ENCODE measurements at places on chromosomes 3 and 15. TPM values are rescaled to one million over a fixed set of nuclear protein-coding genes. Genes with fewer than 3 reads are reported as not detected.
A peak's percentile ranks its signal among the peaks of the same experiment; 100 is the strongest.

Gene USP50
- total RNA-seq = not detected

DNA sequence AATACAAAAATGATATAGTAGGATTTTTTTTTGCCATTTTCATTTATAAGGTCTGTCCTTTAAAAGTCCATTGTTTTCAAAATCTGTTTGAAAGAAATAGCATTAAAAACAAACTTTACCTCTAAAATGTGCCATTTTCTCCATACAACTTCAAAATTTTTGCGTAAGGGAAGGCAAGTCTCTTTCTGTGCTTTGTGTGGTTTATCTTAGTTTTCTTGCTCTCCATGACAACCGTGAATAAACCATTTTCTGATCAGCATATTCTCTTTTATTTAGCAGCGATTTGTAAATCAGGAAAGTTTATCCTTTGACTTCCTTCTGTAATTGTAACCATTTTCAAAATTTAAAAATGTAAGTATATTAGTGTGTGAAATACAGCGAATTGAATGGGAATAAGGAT is 147.9 kb upstream of the CGNL1 start:
- no peak overlapping the region for H3K4me3 ChIP-seq
- H3K4me1 ChIP-seq = no peaks in the 10 kb centered on the region
- no peaks in the 10 kb centered on the region for H3K27me3 ChIP-seq
- H3K27ac ChIP-seq = no peak overlapping the region

Gene ITIH1
- 2.0 TPM for total RNA-seq

DNA sequence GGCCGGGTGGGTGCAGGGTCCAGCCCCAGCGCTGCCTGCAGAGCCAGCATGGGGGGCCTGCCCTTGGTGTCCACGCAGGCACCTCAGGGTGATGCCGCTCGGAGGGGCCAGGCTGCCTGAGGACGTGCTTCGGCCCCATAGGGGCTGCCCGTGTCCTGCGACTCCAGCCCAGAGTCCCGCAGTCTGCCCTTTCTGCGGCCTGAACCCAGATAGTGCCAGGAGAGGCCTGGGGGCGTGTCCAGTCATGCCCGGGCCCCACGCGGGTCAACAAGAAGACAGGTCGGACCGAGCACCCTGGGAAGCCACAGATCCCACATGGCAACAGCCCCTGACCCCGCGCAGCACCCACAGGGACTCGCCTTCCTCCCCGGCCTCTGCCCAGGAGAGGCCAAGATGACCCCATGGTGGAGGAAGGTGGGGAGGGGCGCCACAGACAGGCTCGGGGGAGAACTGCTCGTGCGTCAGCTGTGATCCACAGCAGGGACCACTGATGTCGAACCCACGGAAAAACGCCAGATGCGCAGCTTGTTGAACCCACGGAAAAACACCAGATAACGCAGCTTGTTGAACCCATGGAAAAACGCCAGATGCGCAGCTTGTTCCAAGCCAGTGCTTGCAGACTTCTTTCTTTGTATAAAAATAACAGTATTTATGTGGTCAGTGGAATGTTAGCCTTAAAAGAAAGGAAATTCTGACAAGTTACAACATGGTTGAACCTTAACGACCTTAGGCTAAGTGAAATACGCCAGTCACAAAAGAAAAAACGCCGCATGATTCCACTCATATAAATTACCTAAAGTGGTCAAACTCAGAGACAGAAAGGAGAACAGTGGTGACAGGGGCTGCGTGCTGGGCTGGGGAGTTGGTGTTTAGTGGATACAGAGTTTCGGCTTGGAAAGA is 28.5 kb downstream of the CYFIP1 start:
- H3K27me3 ChIP-seq = no peaks in the 10 kb centered on the region
- H3K4me1 ChIP-seq = peaks cover 21% of the 10 kb centered on the region
- no peak for DNase-seq

Gene CD86
- not detected for total RNA-seq

Gene GCNT3
- not detected for total RNA-seq

DNA sequence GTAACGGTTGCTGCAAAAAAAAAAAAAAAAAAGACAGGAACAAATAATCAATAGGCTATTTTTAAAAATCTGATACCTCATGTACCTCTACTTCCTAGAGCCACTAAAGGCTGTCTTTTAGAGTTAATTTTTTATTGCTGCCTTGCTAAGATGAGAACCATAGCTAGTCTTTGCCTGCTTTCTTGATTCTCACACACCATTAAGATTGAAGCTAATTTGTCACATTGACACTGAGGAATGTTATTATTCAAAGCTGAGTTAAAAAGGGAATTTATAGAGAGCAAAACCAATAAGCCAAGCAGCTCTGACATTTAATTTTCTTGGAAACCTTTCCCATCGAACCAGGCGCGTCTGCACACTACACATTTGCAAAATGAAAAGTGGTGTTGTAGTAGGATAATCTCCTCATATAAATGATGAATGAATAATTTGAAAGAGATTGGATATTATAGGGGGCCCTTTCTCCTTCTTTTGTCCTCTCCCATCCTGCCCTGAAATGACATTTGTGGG is 149.7 kb downstream of the TMEM108 start:
- DNase-seq = no peak
- H3K27me3 ChIP-seq = no peaks in the 10 kb centered on the region
- no peaks in the 10 kb centered on the region for H3K4me1 ChIP-seq
- H3K36me3 ChIP-seq = no peaks in the 10 kb centered on the region
- H3K27ac ChIP-seq = no peak overlapping the region
- no peak overlapping the region for H3K4me3 ChIP-seq

DNA sequence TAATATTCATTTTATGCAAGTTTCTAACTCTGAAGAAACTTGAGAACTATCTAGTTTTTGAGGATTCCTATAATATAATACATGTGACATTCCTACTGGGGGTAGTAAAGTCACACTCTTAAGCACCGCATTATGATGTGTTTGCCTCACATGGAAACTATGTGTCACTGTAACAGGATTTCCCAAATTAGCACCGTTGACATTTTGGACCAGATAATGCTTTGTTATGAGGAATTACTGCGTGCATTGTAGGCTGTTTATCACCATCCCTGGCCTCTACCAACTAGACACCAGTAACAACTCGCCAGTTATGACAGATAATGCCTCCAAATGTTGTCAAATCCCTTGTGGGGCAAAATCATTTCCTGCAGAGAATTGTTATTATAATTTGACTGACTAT is 267.8 kb downstream of the RAP2B start:
- peaks cover 6% of the 10 kb centered on the region for H3K4me1 ChIP-seq
- no peaks in the 10 kb centered on the region for H3K27me3 ChIP-seq
- no peak for DNase-seq
- H3K36me3 ChIP-seq = no peaks in the 10 kb centered on the region
- no peak overlapping the region for H3K4me3 ChIP-seq

- H3K4me3 ChIP-seq = no peak overlapping the region
- H3K4me1 ChIP-seq = peaks cover 14% of the 10 kb centered on the region
- no peak overlapping the region for H3K27ac ChIP-seq
- DNase-seq = no peak
- H3K27me3 ChIP-seq = no peaks in the 10 kb centered on the region
These were observed 39.9 kb downstream of the NKIRAS1 start for GRCh38 chr3:23876923-23877322.

GRCh38 chr3:144491333-144491732 is 519.7 kb downstream of the DIPK2A start:
- no peak for DNase-seq
- no peak overlapping the region for H3K27ac ChIP-seq
- no peaks in the 10 kb centered on the region for H3K4me1 ChIP-seq

GRCh38 chr3:76683256-76683655 is 356.6 kb upstream of the ROBO2 start:
- no peak overlapping the region for H3K27ac ChIP-seq
- H3K4me1 ChIP-seq = no peaks in the 10 kb centered on the region
- no peaks in the 10 kb centered on the region for H3K36me3 ChIP-seq
- H3K4me3 ChIP-seq = no peak overlapping the region
- H3K27me3 ChIP-seq = no peaks in the 10 kb centered on the region

- H3K27me3 ChIP-seq = no peaks in the 10 kb centered on the region
- no peaks in the 10 kb centered on the region for H3K4me1 ChIP-seq
- no peak overlapping the region for H3K27ac ChIP-seq
- H3K4me3 ChIP-seq = no peak overlapping the region
These were observed 8.5 kb downstream of the EPB42 start for GRCh38 chr15:43212299-43212698.

Gene LRRC34
- total RNA-seq = 3.5 TPM

Gene ULK4
- 4.2 TPM for total RNA-seq

GRCh38 chr3:191338177-191338488 is 7.8 kb upstream of the UTS2B start:
- peak overlapping the region; percentile 45 for H3K27ac ChIP-seq
- no peaks in the 10 kb centered on the region for H3K36me3 ChIP-seq
- no peaks in the 10 kb centered on the region for H3K27me3 ChIP-seq

Gene NEK10
- not detected for total RNA-seq

GRCh38 chr3:36557021-36557707 is 176.9 kb downstream of the STAC start:
- no peak overlapping the region for H3K27ac ChIP-seq
- no peaks in the 10 kb centered on the region for H3K27me3 ChIP-seq
- H3K4me3 ChIP-seq = no peak overlapping the region
- peaks cover 2% of the 10 kb centered on the region for H3K4me1 ChIP-seq
- DNase-seq = no peak
- H3K36me3 ChIP-seq = no peaks in the 10 kb centered on the region

DNA sequence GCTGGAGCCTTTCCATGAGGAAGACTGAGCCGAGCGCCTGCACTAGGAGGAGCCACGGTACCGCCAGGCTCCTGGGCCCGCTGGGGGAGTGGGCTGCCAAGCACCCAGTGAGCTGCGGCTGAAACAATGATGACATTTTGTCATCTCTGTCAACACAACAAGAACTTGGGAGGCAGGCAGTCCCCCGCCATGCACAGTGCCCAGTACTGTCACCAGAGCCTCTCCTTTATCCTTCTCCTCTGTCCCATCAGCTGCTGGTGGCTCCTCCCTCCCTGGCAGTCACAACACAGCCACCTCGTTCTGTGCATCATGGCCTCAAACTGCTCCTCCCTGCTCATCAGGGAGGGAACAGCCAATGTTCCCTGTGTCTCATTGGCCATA is 34.0 kb upstream of the PCSK6 start:
- H3K36me3 ChIP-seq = no peaks in the 10 kb centered on the region
- no peak overlapping the region for H3K4me3 ChIP-seq
- no peaks in the 10 kb centered on the region for H3K27me3 ChIP-seq
- H3K4me1 ChIP-seq = no peaks in the 10 kb centered on the region

Gene CDHR4
- total RNA-seq = not detected

GRCh38 chr3:46998121-46998851 is 18.8 kb downstream of the NBEAL2 start:
- H3K4me1 ChIP-seq = no peaks in the 10 kb centered on the region
- no peak overlapping the region for H3K4me3 ChIP-seq
- no peak overlapping the region for H3K27ac ChIP-seq

All from ascending aorta (tissue), 2 donors.